Hematopoietic multipotent progenitor cell (in vitro differentiated cells): ENCODE measurements at places on chromosomes 1 and 21.

- DNase-seq: no peak
These were observed 10.8 kb downstream of the MINDY1 start for GRCh38 chr1:150995896-150996295.

- no peak for DNase-seq
These were observed 1.3 kb upstream of the RCC2 start for GRCh38 chr1:17440827-17441168.

DNA sequence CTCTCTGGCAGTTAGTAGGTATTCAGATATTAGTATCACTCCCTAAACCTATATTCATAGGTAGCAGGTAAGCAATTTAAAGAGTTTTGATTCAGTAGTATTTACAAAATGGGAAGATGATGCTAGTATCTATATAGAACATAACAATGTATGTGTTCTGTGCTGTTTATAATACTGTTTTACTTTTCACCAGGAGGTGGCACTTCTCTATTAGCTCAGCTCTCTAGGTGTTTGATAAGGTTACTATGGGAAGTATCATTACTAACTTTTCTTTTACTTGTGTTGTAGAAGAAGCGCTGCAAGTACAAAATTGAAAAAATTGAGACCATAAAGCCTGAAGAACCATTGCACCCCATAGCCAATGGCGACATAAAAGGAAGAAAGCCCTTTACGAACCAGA, 49.4 kb upstream of the FASLG start:
- peak; percentile 15 for DNase-seq

DNA sequence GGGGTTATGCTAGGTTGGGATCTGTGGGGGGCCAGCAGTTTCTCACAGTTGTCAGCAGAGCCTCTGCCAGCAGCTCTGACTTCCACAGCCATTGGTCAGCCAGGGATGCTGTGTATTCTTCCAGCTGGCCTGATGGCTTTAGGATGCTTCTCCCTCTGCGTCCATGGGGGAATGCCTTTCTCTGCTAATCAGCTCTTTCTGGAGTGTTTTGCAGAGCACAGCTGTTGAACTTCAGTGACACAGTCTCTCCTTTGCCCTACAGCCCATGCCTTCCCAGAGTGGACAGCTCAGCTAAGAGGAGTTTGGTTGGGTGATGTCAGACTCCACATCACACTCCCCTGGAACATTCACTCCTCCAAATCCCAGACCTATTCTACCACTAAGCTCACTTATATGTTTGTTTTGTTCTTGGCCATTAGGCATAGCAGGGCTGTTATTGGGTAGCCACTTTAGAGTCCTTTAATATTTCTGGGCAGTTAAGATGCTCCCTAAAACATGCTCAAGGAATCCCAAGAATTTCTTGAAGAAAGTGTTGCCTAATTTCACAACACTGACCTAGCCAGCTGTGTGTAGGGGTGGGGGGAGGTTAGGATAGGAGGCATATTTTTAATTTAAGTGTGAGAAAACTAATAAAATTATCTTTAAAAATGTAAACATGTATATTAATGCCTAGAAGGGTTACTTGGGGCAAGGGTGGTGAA, 75.3 kb upstream of the KIAA0040 start:
- no peak for DNase-seq

DNA sequence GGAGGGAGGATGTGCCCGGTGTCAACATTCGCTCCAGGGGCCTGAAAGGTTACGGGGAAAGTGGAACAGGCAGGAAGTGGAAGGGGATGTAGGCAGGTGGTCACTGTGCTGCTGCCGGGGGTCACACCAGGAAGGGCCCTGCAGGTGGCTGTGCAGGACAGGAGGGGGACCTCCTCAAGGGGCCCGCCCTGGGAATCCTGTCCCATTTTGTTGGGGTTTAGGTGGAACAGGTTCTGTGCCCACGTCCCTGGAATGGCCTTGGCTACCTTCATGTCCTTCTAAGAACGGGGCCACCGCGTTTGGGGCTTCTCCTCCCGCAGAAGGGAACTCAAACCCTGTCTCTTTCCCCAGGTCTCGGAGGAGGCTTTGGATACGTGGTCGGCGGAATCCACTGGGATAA, 11.9 kb downstream of the SLC45A1 start:
- no peak for DNase-seq

GRCh38 chr1:42793824-42794223, 9.0 kb downstream of the TMEM269 start:
- DNase-seq: no peak

DNA sequence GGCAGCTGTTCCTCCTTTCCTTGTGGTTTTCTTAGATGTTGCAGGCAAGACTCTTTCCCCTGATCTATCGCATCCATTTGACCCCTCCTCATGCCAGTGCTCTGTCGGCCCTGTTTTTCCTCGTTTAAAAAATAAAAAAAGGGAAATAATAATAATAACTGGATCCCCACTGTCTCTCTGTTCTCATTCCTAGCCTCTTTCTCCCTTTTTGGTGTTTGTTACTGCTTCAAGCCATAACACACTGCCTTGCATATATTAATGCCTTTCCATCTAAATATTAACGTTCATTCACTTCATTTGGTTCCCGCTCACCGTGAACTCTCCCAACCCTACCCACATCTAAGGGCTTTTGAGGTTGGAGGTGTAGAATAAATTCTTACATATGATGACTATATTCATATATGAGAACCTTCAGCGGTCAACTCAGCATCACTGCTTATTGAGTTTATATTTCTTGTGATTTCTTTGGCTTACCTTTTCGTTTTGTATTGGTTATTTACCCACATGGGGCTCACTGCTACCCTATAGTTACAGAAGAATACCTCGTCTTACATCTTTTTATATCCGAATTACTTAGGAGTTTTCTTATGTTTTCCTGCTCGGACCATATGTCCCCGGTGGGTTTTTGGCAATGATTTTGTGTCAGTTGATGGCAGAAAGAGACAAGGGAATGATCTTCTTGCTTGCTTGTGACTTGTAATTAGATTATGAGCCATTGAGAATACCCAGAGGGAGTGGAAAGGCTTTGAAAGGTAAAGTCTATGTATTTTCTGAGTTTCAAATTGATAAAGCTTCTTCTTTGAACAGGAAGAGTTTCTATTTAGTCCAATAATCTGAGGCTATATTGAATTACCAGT, 805 bp downstream of the ATG4C start:
- no peak for DNase-seq

DNA sequence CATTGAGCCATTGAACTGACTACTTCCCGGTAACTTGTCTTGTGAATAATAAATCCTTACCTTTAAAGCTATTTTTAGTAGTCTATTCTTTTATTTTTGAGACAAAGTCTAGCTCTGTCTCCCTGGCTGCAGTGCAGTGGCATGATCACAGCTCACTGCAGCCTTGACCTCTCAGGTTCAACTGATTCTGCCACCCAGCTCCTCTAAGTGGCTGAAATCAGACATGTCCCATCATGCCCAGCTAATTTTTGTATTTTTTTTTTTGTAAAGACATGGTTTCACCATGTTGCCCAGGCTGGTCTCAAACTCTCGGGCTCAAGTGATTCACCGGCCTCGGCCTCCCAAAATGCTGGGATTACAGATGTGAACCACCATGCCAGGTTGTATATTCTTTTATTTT, 59.3 kb upstream of the PTGS2 start:
- DNase-seq: no peak

DNA sequence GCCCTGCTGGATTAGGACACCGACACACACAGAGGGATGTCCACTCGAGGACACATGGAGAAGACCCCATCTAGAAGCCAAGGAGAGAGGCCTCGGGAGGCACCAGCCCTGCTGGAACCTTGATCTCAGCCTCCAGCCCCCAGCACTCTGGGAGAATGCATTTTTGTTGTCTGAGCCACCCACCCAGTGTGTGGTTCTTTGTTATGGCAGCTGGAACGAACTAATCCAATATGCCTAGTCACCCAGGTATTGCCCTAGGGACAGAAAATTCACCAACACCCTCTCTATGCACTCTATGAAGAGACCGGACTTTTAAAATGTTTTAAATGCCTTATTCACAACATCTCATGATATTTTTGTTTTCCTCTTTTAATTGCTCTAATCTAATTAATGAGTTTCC, 117.4 kb downstream of the CRYAA start:
- no peak for DNase-seq

DNA sequence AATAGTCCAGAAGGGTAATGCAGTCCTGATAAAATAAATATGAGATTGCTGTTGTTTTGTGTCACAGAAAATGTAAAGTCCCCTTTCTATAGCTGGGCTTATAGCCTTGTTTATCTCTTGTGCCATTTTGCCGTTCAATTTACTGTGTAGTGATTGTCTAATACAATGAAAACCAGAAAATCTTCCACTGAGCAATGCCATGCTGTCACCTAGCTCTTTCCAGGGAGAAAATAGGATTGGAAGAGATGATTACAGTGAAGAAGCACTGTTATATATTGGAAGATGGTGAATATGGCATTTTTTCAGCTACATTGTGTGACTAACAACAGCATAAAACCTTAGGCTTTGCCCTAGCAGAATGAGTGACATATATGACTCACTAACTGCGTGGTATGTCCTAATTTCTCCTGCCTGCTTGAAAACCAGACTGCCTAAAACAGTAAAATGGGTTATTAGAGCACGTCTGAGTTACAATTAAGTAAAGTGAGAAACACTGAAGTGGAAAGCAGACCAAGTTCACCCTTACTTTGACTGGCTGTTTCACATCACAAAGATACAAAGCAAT, 332.4 kb upstream of the ZP4 start:
- DNase-seq: no peak

DNA sequence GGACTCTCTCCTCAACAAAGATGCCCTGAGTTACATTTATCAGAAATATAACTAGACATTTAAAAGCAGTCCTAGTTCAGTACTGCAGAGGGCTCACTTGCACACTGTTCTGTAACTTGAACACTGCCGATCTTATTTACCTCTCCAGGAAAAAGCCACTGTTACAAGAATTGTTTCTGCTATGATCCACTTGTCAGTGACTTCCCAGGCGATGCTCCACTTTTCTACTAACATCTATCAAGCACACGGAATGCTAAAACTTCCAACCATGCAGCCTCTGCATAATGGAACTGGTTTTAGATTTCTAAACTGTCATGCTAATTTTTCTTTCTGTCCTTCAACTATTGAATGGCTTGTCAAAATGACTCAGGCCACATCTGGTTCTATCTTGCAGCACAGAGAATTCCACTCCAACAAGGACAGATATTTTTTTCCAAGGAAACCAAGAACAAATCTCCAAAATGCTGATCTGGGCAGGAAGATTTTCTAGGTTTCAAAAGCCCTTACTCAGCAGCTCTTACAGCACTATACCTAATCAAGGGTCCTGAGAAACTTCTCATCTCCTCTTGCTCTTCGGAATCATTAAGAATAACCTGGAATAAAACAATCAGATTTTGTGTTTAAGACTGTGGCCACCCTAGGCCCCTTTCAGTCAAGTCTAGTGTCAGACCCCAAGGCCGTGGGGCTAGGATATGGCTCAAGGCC, 9.9 kb downstream of the SEC16B start:
- DNase-seq: no peak

- DNase-seq: no peak
These were observed 276.4 kb upstream of the PRMT6 start for GRCh38 chr1:106780066-106780465.

GRCh38 chr1:56387071-56387740, 192.2 kb downstream of the PLPP3 start:
- peak; percentile 33 for DNase-seq

GRCh38 chr1:113903501-113904292, 902 bp downstream of the AP4B1 start:
- no peak for DNase-seq

- DNase-seq: no peak
These were observed 19.4 kb downstream of the PLEKHM2 start for GRCh38 chr1:15703562-15703961.

DNA sequence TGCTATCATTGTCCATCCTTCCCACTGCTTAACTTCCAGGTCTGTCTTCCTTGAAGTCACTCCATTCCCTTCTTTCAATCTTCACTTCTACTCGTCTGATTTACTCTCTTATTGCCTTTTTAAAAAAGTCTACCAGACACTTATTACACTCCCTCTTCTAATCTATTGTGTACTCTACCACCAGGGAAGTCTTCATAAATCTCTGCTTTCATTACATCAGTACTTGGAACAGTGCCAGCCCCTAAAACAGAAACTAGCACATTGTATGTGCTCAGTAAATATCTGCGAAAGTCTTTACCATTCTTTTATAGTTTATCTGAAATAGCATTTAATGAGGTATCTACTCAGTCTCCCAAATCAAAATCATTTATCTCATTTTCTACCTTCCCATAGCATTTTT, 236.4 kb downstream of the USH2A start:
- no peak for DNase-seq

GRCh38 chr1:227330279-227331076, 12.2 kb upstream of the CDC42BPA start:
- no peak for DNase-seq

- no peak for DNase-seq
These were observed 77.7 kb upstream of the SOX13 start for GRCh38 chr1:203995228-203995627.

GRCh38 chr1:232538224-232538942, 91.5 kb downstream of the SIPA1L2 start:
- no peak for DNase-seq

DNA sequence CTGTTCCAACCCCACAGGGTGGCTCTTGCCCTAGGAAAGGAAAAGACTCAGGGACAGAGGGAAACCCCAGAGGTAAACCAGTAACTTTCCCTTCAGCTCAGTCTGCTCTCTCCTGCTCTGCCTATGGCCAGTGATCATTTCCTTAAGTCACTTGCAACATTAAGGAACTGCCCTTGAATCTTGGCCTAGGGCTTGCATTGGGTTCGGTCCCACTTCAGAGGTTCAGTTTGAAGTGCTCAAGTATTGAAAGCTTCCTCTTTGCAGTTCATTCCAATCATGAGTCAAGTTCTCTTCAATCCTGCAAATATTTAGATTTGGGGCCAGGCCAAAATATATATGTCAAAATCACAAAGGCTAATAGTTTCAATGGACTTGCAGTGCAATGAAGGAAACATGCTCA, 97.7 kb upstream of the IRF2BP2 start:
- DNase-seq: no peak

GRCh38 chr1:211603191-211603701, 24.3 kb upstream of the SLC30A1 start:
- DNase-seq: no peak

DNA sequence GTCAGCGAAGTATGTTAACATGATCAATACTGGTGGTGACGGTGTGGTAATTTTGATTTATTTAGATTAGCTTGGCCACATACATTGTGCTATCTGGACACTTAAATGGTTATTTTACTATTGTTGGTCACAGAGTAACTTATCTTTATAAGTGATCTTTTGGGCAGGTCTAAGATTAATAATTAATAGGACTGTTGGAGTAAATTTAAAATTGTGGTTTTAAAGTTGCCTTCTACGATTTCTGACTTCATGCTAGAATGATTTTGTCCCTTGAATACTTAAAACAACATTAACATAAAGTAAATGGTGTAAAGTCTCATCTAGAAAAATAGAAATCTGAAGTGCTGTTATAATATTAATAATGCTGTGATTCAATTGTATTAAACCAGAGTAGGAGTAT, 14.7 kb downstream of the SRRM1 start:
- DNase-seq: no peak

DNA sequence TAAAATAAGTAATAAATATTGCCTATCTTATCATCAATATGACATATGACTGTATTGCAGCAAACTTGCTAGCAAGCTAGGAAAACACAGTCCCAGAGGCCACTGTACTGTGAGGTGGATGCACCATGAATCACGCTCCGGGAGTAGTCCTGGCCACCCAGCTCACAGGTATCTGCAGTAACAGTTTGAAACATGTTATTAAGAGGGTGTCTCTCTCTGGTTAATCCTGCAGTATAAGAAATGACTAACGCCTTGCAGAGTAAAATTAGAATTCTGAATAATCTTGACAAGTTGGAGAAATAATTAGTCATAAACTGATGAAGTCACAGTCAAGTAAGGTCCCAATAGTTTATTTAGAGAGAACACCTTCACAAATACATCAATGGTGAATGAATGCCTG, 34.0 kb upstream of the DPT start:
- DNase-seq: no peak
